ENCODE measurements at places on chromosomes 4 and X. TPM values are rescaled to one million over a fixed set of nuclear protein-coding genes. Genes with fewer than 3 reads are reported as not detected.

The BTC gene
- total RNA-seq: 8.0 TPM

The KIF4A gene
- 7.6 TPM for total RNA-seq

The PCDH18 gene
- 143 TPM for total RNA-seq

The S100G gene
- not detected for total RNA-seq

The ERAS gene
- not detected for total RNA-seq

The MAGEA11 gene
- 0.77 TPM for total RNA-seq

The CFP gene
- 5.2 TPM for total RNA-seq

The INPP4B gene
- total RNA-seq: 23.2 TPM

The TMPRSS11E gene
- not detected for total RNA-seq

All from camera-type eye (tissue), 1 donor.